Activated gamma-delta T cell treated with anti-CD3 and anti-CD28 coated beads, Interleukin-2, amount 50 U/mL, for 16 hours (primary cell): ENCODE measurements at places on chromosomes 4 and X.

DNA sequence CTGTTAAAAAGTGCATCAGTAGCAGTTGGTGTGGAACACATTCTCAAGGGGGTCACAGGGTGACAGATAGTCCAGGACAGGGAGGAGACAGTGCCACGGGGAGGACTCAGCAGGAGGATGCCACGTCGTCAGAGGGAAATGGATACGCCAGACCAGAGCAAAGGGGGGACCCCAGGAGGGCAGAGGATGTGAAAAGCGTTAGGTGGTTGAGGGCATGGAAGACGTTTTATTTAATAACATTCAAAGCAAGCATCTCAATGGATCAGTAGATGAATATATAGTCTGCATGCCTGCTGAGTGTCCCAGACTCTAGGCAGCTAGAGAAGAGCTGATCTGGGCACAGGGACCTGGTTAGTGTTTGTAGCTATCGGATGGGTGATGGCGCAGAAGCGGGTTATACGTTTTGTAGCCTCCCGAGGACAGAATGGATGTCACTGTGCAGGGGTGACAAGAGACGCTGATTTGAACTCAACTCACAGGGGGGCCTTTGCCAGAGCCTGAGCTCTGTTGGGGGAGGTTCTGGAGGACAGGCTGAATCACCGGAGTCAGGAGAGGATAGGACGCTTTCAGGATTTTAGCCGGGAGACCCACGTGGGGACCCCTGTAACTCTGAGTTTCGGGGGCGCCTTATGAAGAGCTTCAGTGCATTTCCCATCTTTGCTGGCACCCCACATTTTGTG lies 81.3 kb downstream of the STOX2 start:
- no peak for DNase-seq

DNA sequence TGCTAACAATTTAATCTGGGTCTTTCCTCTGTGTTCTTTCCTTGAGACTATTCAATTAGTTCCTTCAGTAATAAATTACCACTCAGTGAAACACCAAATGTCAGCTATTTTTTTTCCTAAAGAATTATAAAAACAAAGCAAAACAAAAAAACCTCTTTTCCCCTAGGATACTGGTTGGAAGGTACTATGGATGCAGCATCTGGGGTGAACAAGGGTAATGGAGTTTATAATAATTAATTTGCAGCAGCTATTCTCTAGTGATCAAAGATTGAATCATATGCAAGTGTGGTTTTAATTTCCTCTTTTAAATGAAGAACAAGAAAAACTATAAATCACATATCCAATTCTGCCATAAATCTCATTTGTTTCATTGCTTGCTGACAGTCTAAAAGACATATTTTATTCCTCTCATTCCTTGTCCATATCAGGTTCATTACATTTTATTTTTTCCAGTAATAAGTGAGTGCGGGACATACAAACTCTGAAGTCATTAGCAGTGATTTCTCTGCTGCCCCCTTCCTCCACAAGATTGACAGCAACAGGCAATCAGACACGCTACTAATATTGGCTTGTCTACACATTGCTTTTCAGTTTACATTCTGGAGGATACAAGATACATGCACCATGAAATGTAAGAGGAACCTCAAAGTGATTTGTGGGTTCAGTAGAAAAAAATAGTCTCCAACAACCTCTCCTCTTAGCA lies 1093.4 kb upstream of the SLIT2 start:
- no peak for DNase-seq

GRCh38 chr4:47882228-47882627 lies 32.2 kb downstream of the NFXL1 start:
- DNase-seq = no peak

GRCh38 chrX:115214605-115215004 lies 19.3 kb downstream of the LRCH2 start:
- no peak for DNase-seq
